ENCODE measurements at places on chromosomes 4 and X. TPM values are rescaled to one million over a fixed set of nuclear protein-coding genes. Genes with fewer than 3 reads are reported as not detected.

The EGF gene
- 6.5 TPM for total RNA-seq

GRCh38 chr4:3479358-3480101, 16.4 kb downstream of the DOK7 start:
- DNase-seq, result no peak

DNA sequence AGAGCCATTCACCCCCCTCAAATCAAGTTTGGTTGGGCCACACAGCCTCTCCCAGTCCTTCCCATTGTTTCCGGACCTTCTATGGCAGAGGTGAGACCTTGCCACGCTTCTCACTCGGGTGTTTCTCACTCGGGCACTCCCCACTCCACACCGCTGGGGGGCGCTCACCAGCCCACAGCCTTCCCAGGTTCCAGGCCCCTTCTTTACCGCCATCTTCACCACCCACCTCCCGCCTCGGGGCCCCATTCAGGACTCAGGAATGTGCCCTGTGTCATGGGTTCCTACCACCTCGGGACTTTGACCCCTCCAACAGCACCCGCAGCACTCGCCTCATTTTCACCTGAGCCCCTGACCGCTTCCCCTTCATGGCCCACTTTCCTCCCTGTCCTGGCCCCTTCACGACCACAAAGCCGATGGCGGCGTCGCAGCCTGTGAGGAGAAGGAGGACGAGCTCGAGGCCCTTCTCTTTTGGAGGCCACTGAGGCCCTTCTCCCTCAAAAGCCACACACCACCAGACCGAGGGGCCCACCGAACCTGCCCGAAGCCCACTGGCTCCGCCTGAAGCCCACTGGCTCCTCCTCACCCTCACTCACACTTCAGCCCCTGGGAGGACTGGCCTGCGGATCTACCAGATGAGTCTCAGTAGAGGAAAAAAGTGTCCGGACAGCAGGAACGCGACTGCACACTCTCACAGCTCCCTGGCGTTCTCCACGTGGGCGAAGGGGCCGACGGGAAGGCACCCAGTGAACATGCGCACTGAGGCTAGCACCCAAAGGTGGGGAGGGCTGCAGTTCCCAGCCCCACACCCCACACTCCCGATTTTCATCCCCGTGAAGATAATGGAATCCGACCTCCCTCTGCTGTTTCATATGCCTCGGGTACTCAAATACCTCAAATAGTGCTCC, at the start of gene PAGE1:
Gene PAGE1 (minus strand): TSS at position 709 of the 905 bp plus-strand sequence. CDS start 1,214 bp downstream, outside the sequence.
- DNase-seq, result no peak

GRCh38 chrX:28498658-28499057, 88.6 kb upstream of the IL1RAPL1 start:
- DNase-seq, result no peak

DNA sequence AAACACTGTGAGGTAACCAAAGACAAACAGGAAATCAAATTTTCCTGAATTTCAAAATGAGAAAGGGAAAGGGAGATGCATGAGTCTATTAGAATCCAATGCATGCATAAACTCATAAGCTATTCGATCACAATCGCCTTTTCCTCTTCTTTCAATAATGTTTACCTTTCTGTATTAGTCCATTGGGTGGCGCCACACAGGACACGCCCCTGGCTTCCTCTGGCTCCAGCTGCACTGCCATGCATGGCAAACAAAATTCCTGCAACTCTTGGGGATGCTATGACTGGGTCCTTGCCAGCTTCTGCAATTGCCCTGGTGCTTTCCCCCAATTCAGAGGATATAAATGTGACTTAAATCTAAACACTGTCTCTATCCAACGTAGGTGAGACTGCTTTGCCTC, 424.5 kb upstream of the PCDH7 start:
- no peak for DNase-seq

- DNase-seq, result peak; percentile 98
These were observed 200.4 kb downstream of the PTTG2 start for GRCh38 chr4:38160487-38161207.

All from fibroblast of villous mesenchyme (primary cell).